ENCODE measurements at places on chromosomes 7 and 10.

- no peak for DNase-seq
These were observed 98.9 kb downstream of the SVIL start for GRCh38 chr10:29535778-29536453.

DNA sequence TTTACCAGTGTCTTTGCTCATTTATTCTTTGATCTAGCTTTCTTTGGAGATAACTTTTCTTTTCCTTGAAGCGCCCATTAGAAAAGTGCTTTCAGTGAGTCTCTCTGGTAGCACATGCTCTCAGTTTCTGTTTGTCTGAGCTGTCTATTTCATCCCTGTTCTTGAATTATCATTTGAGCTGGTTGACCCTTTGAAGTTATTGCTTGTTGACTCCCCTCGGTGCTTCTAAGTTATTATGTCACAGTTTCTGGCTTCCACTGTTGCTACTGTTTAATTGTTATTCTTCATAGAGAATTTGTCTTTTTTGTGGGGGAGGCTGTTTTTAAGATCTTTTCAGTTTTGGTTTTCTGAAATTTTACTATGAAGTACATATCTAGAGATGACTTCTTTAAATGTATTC, 11.4 kb upstream of the PRF1 start:
- no peak for DNase-seq

DNA sequence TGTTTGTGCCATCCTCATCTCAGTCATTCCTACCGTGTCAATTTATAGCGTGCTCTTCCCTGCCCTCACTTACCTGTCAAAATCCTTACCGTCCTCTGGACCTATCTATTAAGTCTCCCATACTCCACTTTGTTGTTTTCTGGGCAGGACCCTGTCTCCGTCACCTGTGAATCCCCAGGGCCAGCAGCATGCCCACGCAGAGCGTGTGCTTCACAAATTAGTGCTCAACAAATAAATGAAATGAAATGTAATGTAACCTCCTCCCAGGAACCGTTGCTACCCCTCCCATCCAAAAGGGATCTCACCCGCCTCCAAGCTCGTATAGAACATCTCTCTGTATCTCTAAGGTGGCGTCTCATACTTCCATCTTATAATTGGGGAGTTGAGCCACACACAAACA, 589.9 kb upstream of the MGMT start:
- DNase-seq: no peak

DNA sequence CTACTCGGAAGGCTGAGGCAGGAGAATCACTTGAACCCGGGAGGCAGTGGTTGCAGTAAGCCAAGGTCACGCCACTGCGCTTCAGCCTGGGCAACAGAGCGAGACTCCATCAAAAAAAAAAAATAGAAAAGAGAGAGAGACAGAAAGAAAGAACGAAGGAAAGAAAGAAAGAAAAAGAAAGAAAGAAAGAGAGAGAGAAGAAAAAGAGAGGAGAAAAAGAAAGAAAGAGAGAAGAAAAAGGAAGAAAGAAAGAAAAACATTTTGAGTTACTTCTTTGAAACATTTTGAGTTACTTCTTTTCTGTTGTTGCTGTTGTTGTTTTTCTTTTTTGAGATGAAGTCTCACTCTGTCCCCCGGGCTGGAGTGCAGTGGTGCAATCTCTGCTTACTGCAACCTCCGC, 2.4 kb upstream of the MKI67 start:
- DNase-seq: no peak

GRCh38 chr7:6182993-6183392, 89.4 kb downstream of the CYTH3 start:
- DNase-seq: no peak

- DNase-seq: peak; percentile 42
These were observed 145.0 kb downstream of the RNF216 start for GRCh38 chr7:5636446-5636835.

DNA sequence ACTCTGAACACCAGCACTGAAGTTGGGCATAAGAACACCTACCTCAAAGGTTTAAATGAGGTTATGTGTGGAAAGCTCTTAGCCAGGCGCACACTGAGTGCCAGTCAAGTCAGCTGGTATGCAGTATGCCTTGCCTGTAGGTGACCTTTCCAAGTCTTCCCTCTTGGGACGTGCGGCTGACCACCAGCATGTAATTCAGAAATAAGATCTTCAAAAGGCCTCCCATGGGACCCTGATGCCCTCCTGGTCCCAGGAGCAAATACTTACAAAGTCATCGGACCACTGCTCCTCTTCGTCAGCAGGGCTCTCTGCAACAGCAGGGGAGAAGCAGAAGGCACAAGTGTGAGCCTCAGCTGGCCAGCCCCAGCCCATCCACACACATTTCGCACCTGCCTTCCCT, 40.8 kb downstream of the BLNK start:
- no peak for DNase-seq

GRCh38 chr7:76411626-76412025, 2.1 kb upstream of the SSC4D start:
- no peak for DNase-seq

GRCh38 chr7:151806204-151806603, 70.7 kb downstream of the PRKAG2 start:
- peak; percentile 17 for DNase-seq

DNA sequence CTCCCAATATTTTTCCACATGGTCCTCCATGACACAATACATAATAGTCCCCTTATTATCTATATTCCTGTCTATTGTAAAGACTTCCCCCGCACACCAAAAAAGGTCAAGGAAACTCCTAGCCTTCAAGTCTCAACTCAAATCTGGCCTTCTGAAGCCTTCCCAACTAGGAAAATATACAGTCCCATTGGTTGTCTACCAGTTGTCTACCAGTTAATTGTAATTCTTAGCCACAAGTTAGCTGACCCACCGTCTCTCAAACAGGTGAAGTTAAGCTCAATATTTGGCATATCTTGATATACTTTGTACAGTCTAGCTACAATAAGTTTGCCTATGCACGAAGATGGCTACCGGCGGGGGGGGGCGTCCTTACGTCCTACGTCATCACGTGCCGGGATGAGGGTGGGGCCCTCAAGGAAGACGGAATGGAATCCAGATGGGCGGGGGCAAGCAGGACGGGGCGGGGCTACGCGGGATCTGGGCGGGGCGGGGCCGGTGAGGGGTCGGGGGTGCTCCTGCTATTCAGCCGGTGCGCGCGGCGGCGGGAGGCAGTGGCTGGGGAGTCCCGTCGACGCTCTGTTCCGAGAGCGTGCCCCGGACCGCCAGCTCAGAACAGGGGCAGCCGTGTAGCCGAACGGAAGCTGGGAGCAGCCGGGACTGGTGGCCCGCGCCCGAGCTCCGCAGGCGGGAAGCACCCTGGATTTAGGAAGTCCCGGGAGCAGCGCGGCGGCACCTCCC, at the start of gene AHR:
TSS of gene AHR (plus strand) at position 551 of the 738 bp plus-strand sequence. CDS start 613 bp downstream, outside the sequence.
- peak; percentile 89 for DNase-seq

GRCh38 chr10:62092301-62093030, 176.2 kb downstream of the RTKN2 start:
- no peak for DNase-seq

DNA sequence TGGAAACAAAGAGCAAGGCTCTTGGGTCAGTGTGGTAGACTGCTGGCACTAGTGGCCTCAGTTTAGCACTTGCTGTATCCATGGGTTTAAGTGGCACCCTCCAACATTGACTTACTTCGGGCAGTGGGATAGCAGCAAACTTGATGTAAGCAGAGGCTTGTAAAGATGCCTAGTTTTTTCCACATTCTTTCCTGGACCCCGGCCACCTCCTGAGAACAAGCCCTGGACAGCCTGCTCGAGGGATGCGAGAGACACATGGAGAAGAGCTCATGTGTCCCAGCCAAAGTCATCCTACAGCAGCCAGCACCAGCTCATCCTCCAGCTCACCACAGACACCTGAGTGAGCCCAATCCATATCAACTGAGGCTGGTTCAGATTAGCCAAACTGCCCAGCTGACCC, 142.7 kb upstream of the PCBD1 start:
- no peak for DNase-seq

DNA sequence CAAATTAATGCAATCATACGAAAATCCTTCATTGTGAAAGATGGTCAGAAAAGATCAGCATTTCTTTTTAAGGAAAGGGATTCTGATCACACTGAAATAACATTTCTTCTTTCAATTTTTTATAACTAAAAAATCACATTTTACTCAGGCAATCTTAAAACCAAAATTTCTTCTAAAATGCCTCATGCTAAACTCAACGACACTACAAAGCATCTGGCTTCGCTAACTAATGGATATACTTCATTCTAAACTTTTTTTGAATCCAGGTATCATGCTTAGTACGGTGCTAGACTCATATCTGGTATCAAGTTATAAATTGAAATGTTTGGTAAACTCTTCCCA, 100.4 kb downstream of the CUBN start:
- DNase-seq: no peak

DNA sequence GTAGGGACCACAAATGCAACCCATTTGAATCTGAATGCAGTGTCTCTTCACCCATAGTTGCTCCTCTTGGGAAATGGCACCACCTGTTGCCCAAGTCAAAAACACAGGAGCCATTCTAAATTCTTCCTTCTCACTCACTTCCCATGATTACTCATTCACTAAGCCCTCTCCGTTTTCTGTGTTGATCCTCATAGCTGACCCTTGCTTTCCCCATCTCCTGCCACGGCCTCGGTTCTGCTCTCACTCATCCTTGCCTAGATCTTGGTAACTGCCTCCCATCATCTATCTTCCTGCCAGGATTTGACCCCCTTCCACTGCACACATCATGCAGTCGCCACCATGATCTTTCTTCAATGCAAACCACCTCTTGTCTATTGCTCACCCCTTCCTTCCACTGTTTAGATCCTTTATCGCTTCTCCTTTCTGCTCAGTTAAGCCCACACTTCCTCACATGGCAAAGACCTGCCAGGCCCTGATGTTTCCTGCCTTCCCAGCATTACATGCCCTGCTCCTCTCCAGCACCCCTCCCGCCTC, 19.0 kb upstream of the CPN1 start:
- no peak for DNase-seq

GRCh38 chr10:24340883-24341282, 131.9 kb downstream of the KIAA1217 start:
- no peak for DNase-seq

- no peak for DNase-seq
These were observed 143.9 kb downstream of the MAD1L1 start for GRCh38 chr7:2088801-2089200.

DNA sequence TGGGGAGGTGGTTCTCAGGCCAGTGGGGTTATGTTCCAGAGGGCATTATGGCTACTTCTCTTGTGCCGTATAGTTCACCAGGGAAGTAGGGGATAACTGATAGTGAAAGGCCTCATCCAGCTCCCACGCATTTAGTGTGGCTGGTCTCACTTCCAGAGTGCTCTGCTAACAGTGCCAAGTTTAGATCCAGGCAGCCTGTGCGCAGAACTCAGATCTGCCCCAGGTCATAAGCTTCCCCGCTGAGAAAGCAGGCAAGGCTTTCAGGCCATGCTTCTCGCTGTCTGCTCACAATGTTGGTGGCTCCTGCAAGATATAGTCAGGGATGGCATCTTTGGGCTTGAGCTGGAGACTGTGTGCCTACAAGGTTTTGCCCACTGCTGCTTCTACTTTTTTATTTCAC, 11.3 kb downstream of the AGK start:
- no peak for DNase-seq

DNA sequence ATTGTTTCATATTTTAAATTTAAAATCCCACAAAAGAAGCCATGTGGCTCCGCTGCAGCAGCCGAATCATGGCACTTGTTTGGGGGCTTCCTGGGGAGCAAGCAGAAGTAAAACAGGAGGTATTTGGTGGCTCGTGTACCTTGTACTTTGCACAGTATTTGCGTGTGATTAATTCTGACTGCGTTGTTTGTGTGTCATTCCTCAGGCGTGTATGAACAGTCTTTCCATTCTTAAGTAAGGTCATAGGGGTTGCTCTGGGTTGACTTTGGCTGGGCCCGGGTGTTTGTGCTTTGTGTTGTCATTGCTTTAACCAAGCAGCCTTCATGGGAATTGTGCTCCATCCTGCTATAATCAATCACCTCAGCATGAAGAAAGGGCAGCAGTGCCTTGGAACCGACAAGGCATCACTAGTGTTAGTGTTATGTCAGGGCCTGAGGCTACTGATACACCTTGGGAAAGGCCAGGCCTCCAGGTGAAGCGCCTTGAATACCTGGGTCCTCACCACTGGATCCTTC, 182.4 kb downstream of the ARHGAP21 start:
- DNase-seq: no peak

- DNase-seq: no peak
These were observed 131.0 kb upstream of the PDLIM1 start for GRCh38 chr10:95421782-95422181.

All from left hindlimb (tissue), 1 donor.